ENCODE measurements at places on chromosomes 7 and 10.

DNA sequence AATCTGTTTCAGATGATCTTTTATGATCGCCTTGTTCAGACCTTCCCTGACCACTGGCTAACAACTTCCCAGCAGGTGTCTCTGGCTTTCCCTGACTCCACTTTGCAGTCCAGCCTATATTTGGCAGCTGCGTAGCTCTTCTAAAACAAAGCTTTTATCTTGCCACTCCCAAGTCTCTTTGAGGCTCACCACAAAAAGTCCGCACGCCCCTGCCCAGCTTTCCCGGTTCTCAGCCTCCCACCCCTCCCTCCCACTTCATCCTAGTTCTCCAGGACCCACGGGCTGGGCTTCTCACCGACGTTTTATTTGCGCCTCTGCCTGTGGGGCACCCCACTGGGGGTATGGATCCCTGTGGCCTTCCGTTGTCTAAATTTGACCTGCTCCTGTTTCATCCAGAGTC lies 58.9 kb upstream of the USP6NL start:
- DNase-seq = no peak

GRCh38 chr10:124669824-124670654 lies 74.1 kb downstream of the FAM53B start:
- no peak for DNase-seq

DNA sequence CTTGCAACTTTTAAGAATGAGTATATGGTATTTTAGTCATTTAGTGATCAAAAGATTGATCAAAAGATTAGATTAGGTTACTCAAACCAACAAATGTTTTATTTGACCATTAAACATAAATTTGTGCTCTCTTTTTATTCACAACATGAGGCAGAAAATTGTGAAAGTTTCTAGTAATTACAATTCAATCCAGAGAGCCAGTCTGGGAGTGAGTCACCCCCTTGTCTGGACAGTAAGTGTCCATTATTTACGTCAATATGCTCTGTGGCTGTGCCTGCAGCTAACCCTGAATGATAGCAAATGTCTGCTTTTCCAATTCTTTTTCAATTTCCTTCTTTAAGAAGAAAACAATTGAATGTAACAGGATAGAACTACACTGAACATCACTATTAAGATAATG lies 27.9 kb downstream of the GNG11 start:
- DNase-seq = no peak

GRCh38 chr10:29784175-29784773 lies 149.5 kb upstream of the SVIL start:
- DNase-seq = no peak

- DNase-seq = no peak
Measured at GRCh38 chr7:83732305-83732704, 83.4 kb upstream of the SEMA3E start.

DNA sequence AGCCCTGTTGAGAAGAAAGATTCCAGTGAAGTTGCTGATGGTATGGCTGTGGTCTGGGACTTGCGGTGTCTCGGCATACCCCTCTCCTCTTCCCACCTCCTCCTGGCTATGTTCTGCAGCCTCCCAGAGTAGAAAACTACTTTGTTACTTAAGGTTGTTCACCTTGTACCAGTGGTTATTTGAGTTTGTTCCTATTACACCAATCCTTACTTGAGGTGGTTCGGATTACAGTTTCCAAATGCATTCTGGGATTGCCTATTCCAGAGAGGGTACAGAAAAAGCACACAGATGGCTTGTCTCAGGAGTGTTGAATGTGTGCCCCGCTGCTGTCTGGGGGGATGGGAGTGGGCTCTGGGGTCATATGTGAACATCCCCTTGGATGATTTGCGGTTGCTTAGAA lies 6.8 kb upstream of the ZNF783 start:
- no peak for DNase-seq

DNA sequence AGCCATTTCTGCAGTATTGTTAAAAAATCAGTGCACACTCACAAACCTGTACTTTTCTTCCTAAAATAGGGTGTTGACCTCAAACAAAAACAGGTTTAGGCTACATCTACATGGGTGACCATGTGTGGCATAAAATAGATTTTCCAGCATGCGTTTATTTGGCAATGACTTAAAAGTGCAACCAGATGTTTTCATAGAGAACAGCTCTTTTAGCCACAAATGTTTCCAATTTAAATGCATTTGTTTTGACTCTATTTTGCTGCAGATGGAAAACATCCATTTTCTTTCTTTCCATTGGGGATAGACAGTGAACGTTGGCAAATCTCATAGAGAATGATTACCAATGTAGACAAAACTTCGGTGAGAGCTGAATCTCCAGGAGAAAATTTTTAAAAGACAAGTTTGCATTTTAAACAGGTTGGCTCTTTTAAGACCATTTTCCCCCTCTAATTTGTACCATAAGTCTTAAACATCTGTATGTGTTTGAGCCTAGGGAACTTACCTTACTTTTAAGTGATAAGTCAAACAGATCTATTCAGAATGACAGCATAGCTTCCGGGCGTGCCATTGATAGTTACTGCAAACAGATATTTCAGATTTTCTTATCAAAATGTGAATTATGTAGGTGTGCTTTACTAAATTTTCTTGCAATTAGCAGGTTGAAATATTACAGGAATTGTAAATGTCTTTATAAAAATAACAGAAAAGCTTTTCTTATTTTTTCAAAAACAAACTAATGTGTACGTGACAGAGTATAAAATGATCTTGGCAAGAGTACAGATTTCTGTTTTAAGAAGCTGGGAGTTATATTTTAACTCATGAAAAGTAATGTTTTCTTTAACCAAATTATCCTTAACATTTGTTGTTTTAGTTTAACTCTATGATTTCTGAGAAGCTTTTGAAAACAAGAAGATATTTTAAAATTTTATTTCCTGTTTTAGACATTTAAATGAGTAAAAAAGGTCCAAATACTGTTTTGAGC lies 144.9 kb downstream of the HGF start:
- DNase-seq = no peak

DNA sequence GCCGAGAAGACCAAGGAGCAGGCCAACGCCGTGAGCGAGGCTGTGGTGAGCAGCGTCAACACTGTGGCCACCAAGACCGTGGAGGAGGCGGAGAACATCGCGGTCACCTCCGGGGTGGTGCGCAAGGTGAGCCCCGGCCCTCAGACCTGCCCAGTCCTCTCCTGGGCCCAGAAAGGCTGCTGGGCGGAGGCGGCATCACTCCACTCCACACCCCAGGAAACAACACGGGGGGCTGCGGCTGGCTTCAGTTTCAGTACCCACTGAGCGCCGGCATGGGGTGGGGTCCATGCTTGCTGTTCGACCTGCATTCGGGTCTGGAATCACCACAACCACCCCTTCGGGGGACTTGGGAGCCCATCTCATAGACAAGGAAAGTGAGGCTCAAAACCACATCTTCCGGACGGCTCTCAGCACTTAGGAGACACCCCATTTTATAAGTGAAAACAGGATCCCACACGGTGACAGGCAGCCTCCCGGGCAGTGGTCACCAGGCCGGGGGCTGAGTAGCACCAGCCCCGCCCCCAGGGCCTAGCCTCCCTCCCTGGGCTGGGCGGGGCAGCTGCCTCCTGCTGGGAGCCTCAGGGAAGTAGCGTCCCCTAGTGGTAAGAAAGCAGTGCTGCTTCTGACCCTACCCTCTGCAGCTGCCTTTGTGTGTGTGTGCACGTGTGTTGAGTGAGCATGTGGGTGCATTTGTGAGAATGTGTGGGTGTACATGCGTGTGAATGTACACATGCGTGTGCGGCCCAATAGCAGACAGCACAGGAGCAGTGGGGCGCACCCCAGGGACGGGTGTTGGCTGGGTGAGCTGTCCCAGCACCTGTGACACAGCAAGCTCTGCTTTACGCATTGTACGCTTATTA lies 1.8 kb downstream of the SNCG start:
- DNase-seq = no peak

DNA sequence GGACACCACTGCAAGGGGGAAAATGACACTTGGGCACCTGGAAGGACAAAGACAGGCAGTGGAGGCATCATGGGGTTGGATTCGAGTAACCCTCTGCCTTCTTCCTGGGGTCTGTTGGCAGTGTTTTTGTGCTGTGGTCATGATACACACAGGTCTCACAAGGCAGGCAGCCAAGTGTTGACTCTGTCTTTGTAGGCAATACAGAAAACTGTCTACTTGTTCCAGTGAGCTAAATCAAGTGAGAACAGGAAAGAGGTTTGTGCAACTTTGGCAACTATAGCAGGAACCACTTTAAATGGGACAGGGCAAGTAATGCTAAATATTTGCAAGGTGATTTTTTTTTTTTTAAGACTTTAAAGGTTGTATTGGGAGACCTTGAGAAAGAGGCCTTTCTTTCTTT lies 578.6 kb upstream of the GALNT17 start:
- no peak for DNase-seq

GRCh38 chr10:100535338-100535714 lies 417 bp upstream of the HIF1AN start:
- DNase-seq = no peak

GRCh38 chr7:140121326-140121725 lies 55.5 kb downstream of the KDM7A start:
- DNase-seq = no peak

DNA sequence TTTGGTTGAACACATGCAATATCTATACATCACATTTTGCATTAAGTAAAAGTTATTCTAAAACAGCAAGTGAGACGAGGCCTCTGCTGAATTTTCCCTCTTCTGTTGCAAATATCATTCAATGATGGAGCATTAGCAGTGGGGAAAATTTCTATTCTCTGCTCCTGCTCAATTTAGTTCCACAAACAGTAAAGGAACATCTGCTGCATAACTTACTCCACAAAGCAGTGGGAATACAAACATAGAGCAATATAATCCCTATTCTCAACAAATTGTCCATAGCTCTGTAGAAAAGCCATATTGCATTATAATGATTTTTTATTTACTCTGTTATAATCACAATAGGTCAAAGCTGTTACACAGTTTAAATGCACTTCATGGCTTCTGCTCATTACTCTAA lies 5.9 kb downstream of the AGR3 start:
- no peak for DNase-seq

DNA sequence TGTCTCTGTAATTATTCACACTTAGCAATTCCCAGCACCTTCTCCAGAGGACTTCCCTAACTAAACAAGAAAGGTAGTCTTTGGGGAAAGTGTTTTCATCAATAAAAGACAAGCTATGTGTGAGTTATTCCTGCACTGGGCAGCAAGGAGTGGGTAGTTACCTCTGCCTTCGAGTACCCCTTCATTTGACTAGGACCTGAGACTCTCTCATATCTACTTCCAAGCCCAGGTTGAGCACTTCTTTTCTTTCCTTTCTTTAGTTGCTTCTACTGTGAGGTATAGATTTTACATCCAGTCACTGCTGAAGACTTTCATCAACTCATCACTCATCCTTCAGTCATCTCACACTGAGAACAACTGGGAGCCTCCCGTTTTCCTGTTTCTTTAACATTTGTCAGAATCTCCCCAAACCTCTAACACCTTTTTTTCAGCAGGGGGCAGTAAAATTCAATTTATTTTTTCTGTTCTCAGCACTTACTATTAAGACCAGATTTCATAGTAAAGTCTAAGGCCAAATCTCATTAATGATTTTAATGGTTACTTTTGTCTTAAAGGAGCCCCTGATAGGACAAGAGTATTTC lies 80.1 kb upstream of the PRSS1 start:
- no peak for DNase-seq

GRCh38 chr10:69338547-69339450 lies 60.5 kb downstream of the HK1 start:
- no peak for DNase-seq

- no peak for DNase-seq
Measured at GRCh38 chr10:106044503-106044902, 1120.0 kb downstream of the SORCS1 start.

GRCh38 chr10:74394416-74394969 lies 243.5 kb downstream of the ADK start:
- DNase-seq = no peak

DNA sequence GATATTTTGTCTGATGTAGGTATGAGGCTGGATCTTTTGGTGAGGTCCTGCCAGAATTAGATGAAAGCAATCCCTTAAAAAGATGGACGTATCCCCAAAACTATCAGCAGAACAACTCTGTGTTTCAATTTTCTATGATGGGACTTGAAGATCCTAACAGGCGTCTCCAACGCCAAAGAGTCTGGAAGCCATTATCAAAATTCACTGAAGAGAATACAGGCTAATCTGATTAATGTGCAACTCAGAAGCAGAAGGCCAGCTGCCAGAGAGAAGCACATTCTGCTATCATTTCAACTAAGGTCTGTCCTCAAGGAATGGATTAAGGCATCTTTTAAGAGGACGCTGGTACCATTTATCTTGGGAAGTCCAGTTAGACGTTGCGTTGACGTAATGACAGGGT lies 119.7 kb downstream of the FGFR2 start:
- DNase-seq = no peak

DNA sequence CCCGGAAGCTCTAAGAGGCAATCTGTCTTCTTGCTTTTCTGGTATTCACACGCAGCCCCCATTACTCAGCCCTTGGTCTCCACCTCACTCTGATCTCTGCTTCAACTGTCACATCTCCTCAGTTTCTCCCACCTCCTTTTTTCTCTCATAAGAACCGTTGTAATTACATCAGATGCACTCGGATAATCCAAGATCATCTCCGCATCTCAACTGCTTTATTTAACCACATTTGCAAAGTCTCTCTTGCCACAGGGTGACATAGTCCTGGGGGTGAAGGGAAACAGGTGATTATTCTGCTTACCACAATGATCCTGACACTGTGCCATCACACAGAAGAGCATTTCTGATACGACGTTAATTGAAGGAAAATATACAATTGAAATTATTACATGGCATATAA lies 79.9 kb downstream of the HACD1 start:
- DNase-seq = no peak

DNA sequence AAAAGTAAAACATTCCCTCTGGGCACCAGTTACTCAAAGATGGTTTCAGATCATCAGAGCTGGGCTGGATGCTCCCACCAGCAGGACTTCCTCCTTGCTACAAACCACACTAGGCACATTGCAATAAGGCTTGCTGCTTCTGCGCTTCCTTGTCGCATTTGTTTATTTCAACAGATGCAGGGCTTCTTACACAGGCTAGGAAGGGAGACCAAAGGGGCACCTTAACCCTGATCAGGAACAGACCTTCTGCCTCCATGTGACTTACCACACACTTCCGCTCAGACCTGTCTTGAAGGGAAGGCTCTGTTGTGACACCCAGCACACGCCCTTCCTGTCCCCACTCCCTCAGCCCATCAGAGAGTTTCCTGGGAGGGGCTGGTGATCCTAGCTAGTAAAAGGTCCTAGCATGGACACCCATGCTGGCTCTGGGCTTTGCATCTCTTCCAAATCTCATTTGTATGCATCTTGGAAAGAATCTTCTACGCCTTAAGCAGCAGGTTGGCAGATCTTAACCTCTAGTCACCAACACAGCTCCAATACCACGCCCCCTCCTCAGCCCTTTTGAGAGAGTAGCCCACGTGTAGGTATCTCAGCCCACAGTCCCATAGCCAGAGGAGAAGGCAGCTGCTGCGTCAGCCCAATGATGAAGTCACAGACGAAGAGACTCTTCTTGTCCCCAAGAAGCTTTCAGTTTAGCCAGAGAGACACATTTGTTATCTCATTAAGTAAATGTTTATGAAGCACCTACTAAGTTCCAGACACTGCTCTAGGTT lies 47.1 kb upstream of the SVIL start:
- DNase-seq = no peak

DNA sequence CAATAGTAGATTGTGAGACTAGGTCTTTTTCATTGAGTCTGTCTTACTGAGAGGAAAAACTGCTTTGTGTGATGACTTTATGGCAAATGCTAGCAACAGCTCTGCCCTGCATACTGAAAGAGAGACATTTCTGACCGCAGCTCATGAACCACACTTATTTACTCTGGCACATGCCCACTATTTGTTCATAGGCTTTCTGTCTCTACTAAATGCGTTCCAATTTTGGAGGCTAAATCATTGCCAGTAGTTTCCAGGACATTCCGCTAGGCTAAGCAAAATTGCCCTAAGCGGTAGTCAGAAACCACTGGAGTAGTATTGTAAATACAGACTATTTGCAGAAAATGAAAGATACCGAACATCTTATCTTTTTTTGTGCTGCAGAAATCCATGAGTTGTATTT lies 55.6 kb upstream of the DLX6 start:
- no peak for DNase-seq
